ENCODE measurements at places on chromosomes 7 and 10.

- DNase-seq: peak; percentile 29
Measured at GRCh38 chr7:65216469-65216868, 157.2 kb upstream of the ZNF92 start.

DNA sequence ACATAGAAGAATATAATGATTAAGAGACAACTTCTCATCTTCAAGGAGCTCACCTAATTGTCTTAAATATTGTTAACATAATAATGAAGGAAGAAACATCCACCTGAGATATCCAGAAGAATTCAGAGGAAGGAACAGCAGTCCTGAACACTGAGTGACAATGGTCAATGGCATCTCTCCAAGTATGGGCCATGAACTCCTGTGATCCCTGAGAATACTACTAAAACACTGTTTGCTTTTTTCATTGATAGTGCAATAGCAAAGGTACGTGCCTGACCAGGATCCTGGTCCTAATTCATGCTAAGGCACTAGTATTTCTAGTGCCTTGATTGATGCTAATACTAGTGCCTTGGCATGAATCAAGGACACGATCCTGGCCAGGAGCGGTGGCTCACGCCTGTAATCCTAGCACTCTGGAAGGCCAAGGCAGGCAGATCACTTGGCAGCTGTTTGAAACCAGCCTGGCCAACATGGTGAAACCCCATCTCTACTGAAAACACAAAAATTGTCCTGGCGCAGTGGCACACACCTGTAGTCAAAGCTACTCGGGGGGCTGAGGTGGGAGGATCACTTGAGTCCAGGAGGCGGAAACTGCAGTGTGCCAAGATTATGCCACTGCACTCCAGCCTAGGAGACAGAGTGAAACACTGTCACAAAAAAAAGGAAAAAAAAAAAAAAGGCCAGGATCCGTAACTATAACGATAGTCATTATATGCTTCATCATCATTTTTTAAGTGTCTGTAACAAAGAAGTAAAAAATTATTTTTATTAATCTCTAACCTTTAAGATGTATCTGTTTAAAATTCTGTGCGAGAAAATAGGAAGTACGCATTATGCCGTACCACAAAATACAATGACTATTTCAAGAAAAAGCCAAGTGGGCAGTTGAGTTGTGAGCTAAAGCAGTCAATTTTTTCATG, 49.1 kb downstream of the SRPK2 start:
- DNase-seq: no peak

DNA sequence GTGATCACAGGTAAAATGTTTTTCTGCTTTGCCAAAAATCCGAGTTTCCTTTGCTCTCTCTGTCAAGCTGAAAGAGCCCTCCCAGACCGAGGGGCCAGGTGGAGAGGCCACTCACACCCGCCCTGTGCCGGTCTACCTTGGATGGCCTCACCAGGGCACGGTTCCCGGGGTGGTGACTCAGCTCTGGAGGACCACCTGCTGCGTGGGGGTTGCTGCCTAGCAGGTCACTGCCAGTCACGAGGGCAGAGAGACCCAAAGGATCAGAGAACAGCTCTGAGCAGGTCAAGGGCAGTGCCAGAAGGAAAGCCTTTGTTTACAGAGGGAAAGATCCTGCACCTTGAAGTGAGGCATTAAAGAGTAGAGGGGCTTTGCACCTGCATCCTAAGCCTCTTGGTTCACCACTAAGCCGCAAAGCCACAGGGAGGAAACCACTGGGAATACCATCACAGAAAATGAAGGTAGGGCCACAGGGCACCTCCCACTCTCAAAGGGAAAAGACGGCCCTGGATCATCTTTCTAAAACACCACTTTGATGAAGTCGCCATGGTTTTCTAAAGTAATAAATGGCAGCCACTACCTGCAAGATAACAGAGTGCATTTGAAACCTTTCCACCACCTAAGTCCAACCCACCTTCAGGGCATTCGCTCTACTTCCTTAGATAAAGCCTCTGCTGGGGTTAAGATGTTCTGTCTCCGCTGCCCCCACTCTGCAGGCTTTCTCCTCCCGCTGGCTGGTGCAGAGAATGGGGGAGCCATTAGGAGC, 160.3 kb upstream of the KLF14 start:
- peak; percentile 93 for DNase-seq

GRCh38 chr10:114048472-114048871, 4.8 kb downstream of the ADRB1 start:
- DNase-seq: no peak

GRCh38 chr10:97174941-97175340, 10.8 kb downstream of the SLIT1 start:
- DNase-seq: no peak

- no peak for DNase-seq
Measured at GRCh38 chr7:95553939-95554338, 42.4 kb downstream of the PDK4 start.

DNA sequence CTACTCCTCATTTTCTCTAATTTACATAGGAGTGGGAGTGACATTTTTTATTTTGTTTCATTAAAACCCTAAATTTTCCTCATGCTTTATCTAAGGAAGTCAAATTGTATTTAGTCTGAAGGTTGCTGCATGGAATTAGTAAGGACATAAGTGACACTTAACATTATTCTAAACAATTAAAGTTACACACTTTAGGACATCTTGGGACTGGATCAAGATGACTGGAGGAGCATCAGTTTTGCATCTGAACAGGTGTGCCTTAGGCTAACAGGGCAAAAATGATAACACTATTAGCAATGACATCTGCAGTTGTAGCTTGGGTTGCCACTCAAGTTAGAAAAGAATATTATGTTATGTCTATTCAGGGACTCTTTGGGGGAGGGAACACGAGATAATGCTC, 199.4 kb downstream of the HDAC9 start:
- DNase-seq: no peak
